Epithelial cell of alveolus of lung (primary cell): ENCODE measurements at places on chromosomes 11 and 22. TPM values are rescaled to one million over a fixed set of nuclear protein-coding genes. Genes with fewer than 3 reads are reported as not detected.

C11orf91 gene
- total RNA-seq = not detected in 2 replicates

CHADL gene
- total RNA-seq = 0.26 and 0.80 TPM in 2 replicates

AMBRA1 gene
- total RNA-seq = 19.2 and 21.9 TPM in 2 replicates

BIRC3 gene
- 0.72 and 3.7 TPM in 2 replicates for total RNA-seq

FSHB gene
- not detected in 2 replicates for total RNA-seq
